ENCODE measurements at places on chromosomes 7 and 10.

- no peaks in the 10 kb centered on the region for H3K27me3 ChIP-seq
- no peak overlapping the region for H3K4me3 ChIP-seq
- H3K36me3 ChIP-seq, result no peaks in the 10 kb centered on the region
These were observed 123.5 kb downstream of the ADCY1 start for GRCh38 chr7:45697576-45698136.

DNA sequence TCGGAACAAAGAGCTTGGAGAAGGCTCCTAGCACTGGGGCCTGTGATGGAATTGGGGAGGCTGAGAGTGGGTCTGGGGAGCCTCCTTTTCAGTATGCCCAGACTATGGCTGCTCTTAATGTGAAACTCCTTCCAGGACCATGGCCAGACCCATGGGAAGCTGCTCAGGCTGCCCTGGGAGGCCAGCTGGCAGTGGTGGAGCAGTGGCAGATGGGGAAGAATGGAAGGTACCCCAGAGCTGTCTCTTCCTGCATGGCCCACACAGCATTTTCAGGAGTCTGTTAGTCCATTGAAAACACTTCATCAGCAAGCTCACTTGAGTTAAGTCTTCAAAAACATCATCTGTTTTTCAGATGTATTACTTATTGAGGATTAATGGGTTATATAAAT lies 18.5 kb downstream of the NACAD start:
- peaks cover 12% of the 10 kb centered on the region for H3K36me3 ChIP-seq
- no peak overlapping the region for H3K27ac ChIP-seq
- no peaks in the 10 kb centered on the region for H3K27me3 ChIP-seq
- H3K4me1 ChIP-seq, result no peaks in the 10 kb centered on the region
- no peak for DNase-seq
- H3K4me3 ChIP-seq, result no peak overlapping the region

DNA sequence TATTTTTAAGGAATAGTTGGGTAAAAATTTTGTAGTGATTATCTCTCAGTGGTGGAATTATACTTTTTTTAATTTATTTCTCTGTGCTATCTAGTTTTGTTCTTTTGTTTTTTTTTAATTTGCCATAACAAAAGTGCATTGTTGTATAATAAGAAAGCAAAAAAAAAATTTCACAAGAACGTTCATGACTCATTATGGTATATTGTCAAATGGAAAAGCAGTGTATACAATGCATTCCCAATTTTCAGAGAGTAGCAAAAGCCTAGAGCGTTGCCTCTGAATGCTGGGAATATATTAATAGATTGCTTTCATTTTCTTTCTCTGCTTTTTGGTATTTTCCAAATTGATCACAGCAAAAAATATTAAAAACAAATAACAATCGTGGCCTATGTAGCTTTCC lies 46.3 kb upstream of the GPAM start:
- H3K4me3 ChIP-seq, result no peak overlapping the region
- no peaks in the 10 kb centered on the region for H3K27me3 ChIP-seq
- H3K36me3 ChIP-seq, result no peaks in the 10 kb centered on the region
- DNase-seq, result no peak
- H3K27ac ChIP-seq, result no peak overlapping the region
- H3K4me1 ChIP-seq, result no peaks in the 10 kb centered on the region

- no peaks in the 10 kb centered on the region for H3K4me1 ChIP-seq
- no peak overlapping the region for H3K27ac ChIP-seq
These were observed 32.9 kb downstream of the ZNF783 start for GRCh38 chr7:149294634-149295480.

DNA sequence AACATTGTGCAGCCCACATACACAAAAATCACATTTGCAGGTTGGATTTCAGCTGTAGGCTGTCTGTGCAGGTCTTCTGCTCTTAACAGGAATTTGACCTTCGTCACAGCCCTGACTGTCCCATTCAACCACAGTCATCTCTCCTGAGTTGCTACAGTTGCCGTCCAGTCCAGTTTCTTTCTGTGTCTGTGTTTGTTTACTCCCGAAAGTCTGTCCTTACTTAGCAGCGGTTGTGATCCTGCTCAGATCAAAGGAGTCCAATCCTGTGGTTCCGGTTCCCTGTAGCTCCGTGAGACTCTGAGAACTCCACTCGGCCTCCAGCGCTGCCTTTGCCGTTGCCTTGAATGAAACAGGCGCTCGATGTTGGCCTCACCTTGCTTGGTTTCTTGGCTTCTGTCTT lies 111.6 kb upstream of the GATA3 start:
- DNase-seq, result no peak
- peaks cover 4% of the 10 kb centered on the region for H3K4me1 ChIP-seq
- no peaks in the 10 kb centered on the region for H3K27me3 ChIP-seq
- no peaks in the 10 kb centered on the region for H3K36me3 ChIP-seq
- H3K27ac ChIP-seq, result no peak overlapping the region

DNA sequence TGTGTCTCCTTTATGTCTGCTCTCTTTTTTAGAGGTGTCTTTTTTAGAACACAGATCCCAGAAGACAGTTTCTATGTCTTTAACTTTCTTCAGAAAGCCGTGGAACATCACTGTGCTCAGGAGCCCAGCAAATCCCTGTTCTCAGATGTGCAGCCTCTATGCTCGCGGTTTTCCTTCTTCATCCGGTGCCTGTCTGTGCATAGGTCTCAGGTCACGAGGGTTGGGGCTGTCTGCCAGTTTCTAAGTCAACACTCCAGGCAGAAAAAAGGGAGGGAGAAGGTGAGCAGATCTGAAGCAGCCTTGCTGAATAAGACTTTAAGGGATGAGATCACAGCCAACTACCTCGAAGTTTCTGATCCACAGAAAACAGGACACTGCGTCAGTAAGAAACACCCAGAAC lies 68.5 kb downstream of the CRTAC1 start:
- DNase-seq, result no peak
- no peak overlapping the region for H3K4me3 ChIP-seq
- no peak overlapping the region for H3K27ac ChIP-seq
- H3K27me3 ChIP-seq, result no peaks in the 10 kb centered on the region
- H3K4me1 ChIP-seq, result no peaks in the 10 kb centered on the region
- no peaks in the 10 kb centered on the region for H3K36me3 ChIP-seq

DNA sequence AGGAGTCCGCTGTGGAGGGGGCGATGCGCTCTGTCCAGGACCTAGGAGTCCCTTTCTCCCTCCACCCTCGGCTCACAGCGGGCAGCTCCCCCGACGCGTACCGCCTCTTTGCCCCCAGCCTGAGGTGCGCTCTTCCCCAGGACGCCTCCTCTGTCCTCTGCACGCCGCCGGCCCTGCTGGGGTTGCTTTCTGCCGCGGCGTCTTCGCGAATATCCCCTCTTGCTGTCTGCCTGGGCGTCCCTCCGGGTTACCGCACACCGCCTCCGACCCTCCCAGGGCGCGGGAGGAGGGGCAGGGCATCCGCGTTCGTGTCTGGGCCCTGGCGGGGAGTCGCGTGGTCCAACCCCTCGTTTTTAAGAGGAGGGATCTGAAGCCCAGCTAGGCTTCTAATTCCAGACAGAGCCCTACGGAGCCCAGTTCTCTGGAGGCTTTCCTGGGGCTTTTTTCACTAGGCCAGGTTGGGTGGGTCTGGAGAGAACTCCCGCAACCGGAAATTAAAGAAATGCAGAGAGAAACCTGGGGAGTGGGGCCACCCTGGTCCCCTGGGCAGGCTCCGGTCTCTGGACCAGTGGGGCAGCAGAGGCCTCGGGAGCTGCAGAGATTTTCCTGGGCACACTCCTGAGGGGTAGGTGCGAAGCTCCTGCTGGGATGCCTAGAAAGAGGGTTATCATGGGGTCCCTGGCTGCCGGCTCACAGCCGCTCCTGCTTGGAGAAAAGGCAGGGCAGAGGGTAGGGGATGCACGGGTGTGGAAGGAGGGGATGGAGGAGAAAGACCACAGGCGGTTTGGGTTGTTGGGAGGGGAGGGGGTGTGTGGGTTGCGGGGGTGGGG lies 166.9 kb downstream of the UBE2H start:
- peaks cover 74% of the 10 kb centered on the region for H3K27me3 ChIP-seq
- DNase-seq, result no peak
- peaks cover 18% of the 10 kb centered on the region for H3K4me1 ChIP-seq
- H3K36me3 ChIP-seq, result no peaks in the 10 kb centered on the region

GRCh38 chr10:96586419-96587263 lies at the start of gene TM9SF3:
TSS of gene TM9SF3 (minus strand) at chr10:96587012. CDS start at chr10:96586835, 177 bp downstream.
- H3K27me3 ChIP-seq, result peaks cover 1% of the 10 kb centered on the region
- H3K36me3 ChIP-seq, result no peaks in the 10 kb centered on the region
- peak within 1 kb of the TSS; percentile 87 for H3K4me3 ChIP-seq
- H3K27ac ChIP-seq, result no peak within 1 kb of the TSS
- peak; percentile 45 for DNase-seq

DNA sequence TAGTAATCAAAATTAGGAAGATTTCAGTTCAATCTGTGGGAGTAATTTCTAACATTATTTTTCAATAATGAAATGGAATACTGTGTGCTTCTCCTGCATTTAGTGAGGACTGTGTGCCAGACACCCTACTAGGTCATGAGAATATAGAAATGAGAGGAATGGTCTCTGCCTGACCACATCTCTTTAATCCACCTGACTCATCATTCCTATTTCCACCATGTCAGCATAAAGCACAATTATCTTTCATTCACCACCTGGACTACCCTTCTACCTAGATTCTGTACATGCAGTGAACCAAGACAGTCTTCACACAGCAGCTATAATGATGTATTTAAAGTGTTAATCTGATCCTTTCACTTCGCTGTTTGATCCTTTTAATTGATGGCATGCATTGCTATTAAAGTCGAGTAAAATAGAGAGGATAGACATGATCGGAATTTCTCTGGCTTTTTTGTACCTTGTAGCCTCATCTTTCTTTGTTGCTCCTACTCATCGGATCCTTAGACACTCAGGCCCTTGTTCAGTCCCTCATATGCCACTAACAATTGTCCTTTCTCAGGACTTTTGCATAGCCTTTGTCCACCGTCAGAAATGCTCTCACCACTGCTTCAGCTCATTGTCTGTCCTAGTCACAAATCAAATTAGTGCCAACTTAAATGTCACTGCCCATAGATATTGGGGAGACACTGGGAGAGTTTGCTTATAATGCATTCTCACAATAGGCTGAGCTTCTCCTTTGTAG lies 1037.1 kb downstream of the REEP3 start:
- no peaks in the 10 kb centered on the region for H3K36me3 ChIP-seq
- no peaks in the 10 kb centered on the region for H3K27me3 ChIP-seq
- H3K27ac ChIP-seq, result no peak overlapping the region
- no peak overlapping the region for H3K4me3 ChIP-seq
- no peak for DNase-seq

- no peak for DNase-seq
- H3K27ac ChIP-seq, result no peak overlapping the region
- peak overlapping the region; percentile 79 for H3K4me3 ChIP-seq
- no peaks in the 10 kb centered on the region for H3K36me3 ChIP-seq
- H3K27me3 ChIP-seq, result peaks cover 9% of the 10 kb centered on the region
- H3K4me1 ChIP-seq, result no peaks in the 10 kb centered on the region
These were observed 486 bp upstream of the SORCS1 start for GRCh38 chr10:107164992-107165391.

- peaks cover 2% of the 10 kb centered on the region for H3K4me1 ChIP-seq
- DNase-seq, result no peak
- H3K27me3 ChIP-seq, result no peaks in the 10 kb centered on the region
- H3K36me3 ChIP-seq, result no peaks in the 10 kb centered on the region
These were observed 70.9 kb downstream of the HHEX start for GRCh38 chr10:92760609-92761008.

DNA sequence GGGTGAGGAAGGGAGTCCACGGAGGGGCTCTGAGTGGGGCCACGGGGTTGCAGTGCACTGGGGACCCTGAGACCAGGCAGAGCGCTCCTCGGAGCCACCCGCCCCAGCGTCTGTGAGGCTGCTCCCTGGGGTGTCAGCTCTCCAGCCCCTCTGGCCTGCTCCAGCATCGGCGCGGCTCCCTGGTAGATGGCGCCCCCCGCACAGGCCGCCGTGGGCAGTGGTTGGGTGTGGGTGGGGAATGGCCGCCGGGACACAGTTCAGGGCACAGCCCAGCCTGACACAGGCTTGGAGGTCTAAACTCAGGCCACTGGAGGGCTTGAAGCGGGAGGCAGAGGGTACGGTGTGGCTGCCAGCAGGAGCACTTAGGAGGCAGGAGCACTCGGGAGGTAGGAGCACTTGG lies 222.6 kb upstream of the PPP2R2D start:
- no peaks in the 10 kb centered on the region for H3K36me3 ChIP-seq
- H3K27ac ChIP-seq, result no peak overlapping the region
- H3K4me1 ChIP-seq, result peaks cover 2% of the 10 kb centered on the region
- H3K4me3 ChIP-seq, result no peak overlapping the region

GRCh38 chr10:119250641-119251314 lies 43.4 kb downstream of the GRK5 start:
- H3K4me3 ChIP-seq, result no peak overlapping the region
- no peak for DNase-seq
- H3K36me3 ChIP-seq, result no peaks in the 10 kb centered on the region

GRCh38 chr10:122112625-122113160 lies 123.7 kb downstream of the TACC2 start:
- peak overlapping the region; percentile 52 for H3K4me3 ChIP-seq
- no peaks in the 10 kb centered on the region for H3K4me1 ChIP-seq
- H3K36me3 ChIP-seq, result no peaks in the 10 kb centered on the region
- H3K27me3 ChIP-seq, result no peaks in the 10 kb centered on the region
- no peak for DNase-seq
- no peak overlapping the region for H3K27ac ChIP-seq

- DNase-seq, result no peak
- H3K27ac ChIP-seq, result no peak overlapping the region
- no peak overlapping the region for H3K4me3 ChIP-seq
- H3K4me1 ChIP-seq, result no peaks in the 10 kb centered on the region
- no peaks in the 10 kb centered on the region for H3K36me3 ChIP-seq
- no peaks in the 10 kb centered on the region for H3K27me3 ChIP-seq
These were observed 23.3 kb downstream of the AP5Z1 start for GRCh38 chr7:4798706-4799235.

- H3K4me1 ChIP-seq, result no peaks in the 10 kb centered on the region
- H3K4me3 ChIP-seq, result no peak overlapping the region
- H3K36me3 ChIP-seq, result no peaks in the 10 kb centered on the region
These were observed 68.5 kb downstream of the GNAT3 start for GRCh38 chr7:80443325-80443724.

GRCh38 chr10:97509120-97509680 lies 10.5 kb downstream of the UBTD1 start:
- H3K27ac ChIP-seq, result no peak overlapping the region
- H3K27me3 ChIP-seq, result no peaks in the 10 kb centered on the region
- no peaks in the 10 kb centered on the region for H3K36me3 ChIP-seq
- DNase-seq, result no peak
- H3K4me1 ChIP-seq, result peaks cover 2% of the 10 kb centered on the region

DNA sequence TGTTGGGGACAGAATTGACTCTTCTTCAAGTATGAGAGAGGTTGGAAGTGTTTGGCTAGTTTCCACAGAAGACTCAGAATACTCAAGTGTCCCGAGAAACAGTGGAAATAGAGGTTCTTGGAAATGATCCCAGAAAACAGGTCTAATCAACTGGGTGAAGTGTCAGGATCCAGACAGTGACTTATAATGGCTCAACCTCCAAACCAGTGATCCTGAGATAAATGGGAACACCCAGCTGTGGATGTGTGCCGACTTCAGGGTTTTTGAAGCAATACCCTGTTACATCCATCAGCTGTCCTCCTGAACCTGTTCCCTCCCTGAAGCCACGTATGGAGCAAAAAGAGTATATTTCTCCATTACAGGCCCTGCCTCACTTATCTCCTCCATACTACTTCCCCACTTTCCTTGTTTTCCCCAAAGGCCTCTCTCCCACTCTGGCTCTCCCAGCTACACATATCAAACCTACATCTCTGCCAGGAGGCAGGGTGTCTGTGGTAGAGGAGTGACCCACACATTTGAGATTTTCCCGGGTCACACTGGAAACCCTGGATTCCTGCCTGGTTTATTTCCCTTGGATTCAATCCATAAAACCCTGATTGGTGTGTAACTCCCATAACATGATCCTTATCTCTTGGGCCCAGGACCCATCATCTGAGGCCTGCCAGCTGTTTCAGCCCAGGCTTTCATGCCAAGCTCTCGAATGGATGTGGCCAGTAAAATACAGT lies 17.6 kb upstream of the ELOVL3 start:
- H3K4me3 ChIP-seq, result no peak overlapping the region
- no peaks in the 10 kb centered on the region for H3K27me3 ChIP-seq
- no peaks in the 10 kb centered on the region for H3K36me3 ChIP-seq
- no peak for DNase-seq
- no peak overlapping the region for H3K27ac ChIP-seq
- no peaks in the 10 kb centered on the region for H3K4me1 ChIP-seq

Data from iPS DF 6.9 (cell line).